Left renal pelvis (tissue), 4 donors: ENCODE measurements at places on chromosomes 2 and 18. TPM values are rescaled to one million over a fixed set of nuclear protein-coding genes. Genes with fewer than 3 reads are reported as not detected.

DNA sequence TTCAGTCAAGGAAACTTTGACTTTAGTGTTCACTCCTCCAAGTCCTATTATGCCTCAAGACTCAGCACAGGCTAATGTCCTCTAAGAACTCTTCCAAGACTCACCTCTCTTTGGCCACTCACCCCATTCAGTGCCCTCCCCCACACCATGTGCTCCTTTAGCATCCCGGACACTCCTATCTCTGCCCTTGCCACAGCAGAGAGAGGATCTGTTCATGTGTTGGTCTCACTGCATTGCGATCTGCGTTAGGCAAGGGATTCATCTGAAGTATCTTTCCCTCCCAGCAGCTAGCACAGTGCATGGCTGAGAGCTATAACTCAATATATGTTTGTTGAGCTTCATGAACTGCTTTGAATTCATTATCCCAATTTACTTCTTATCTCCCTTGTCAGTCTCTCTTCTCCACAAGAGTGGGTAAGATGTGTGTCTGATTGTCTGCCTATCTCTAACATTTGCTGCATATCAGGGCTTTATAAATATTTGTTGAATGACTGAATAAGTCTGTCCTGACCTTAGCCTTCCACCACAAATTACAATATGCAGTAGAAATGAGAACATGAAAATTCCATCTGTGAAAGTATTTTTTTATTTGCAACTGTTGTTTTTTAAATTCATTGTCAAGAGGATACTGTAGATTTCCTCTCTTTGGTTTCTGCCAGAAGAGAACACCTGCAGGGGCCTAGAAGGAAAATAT is 179.9 kb upstream of the NCKAP5 start:
- no peak for DNase-seq

REG3A gene
- polyA plus RNA-seq, result not detected

TMX3 gene
- polyA plus RNA-seq, result 64.9 TPM

- DNase-seq, result no peak
Measured at GRCh38 chr2:104826016-104826415, 27.9 kb upstream of the POU3F3 start.

GRCh38 chr2:107006836-107007235 is 120.9 kb upstream of the ST6GAL2 start:
- DNase-seq, result no peak

GRCh38 chr2:226788881-226789490 is 10.6 kb downstream of the IRS1 start:
- DNase-seq, result no peak

- no peak for DNase-seq
Measured at GRCh38 chr2:176891105-176891504, 321.5 kb upstream of the HNRNPA3 start.

GRCh38 chr2:128317181-128317898 is 1.3 kb downstream of the HS6ST1 start:
- DNase-seq, result no peak

GRCh38 chr2:207176247-207176646 is 10.5 kb upstream of the KLF7 start:
- no peak for DNase-seq

DNA sequence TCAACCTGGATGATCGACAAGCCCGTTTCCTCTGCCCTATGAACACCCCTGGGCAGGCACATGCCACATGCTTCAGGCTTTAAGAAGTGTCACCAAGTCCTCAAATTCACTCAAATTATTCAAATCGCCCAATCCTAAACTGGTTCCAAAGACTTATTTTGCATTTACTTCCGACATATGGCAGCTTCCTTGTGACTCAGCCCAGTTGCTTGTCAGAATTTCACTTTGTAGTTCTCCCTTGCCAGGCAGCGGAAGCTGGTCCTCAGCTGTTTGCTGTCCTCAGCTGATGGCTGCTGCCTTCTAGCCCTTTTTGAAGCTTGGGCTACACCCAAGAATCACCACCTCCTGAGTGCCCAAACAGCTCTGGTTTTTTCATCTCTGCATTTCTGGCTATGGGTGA is 105.4 kb upstream of the LMAN1 start:
- no peak for DNase-seq

- DNase-seq, result no peak
Measured at GRCh38 chr2:197293252-197294007, 17.1 kb downstream of the ANKRD44 start.

GRCh38 chr18:77108821-77109647 is 23.5 kb downstream of the MBP start:
- DNase-seq, result no peak

GRCh38 chr18:32156855-32157254 is 33.0 kb upstream of the MEP1B start:
- DNase-seq, result no peak

GRCh38 chr2:7852546-7852945 is 829.3 kb upstream of the ID2 start:
- no peak for DNase-seq

CCNT2 gene
- 50.8 TPM for polyA plus RNA-seq

YES1 gene
- polyA plus RNA-seq, result 85.7 TPM

DNA sequence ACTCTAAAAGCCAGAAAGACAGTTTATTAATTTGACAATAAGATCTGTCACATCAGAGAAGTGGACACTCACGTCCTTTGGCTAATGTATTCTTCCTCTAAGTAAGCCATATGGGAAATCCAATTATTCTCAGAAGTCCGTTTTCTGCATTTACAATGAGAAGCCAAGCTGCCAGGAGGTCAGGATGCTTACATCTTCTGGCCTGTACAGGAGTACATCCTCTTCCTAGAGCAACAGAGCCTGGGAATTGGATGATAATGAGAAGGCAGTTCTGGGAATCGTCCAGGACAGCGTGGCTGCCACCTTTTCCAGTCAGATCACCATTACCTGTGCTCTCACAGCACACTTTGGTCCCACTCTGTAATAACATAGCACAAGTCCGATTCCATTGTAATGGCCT is 5.2 kb downstream of the RAPGEF4 start:
- DNase-seq, result no peak

SESTD1 gene
- polyA plus RNA-seq, result 66.2 TPM

RUFY4 gene
- 0.50 TPM for polyA plus RNA-seq

GRCh38 chr18:50820901-50821520 is 1.2 kb upstream of the MRO start:
- DNase-seq, result no peak

- no peak for DNase-seq
Measured at GRCh38 chr2:122390406-122390805, 635.0 kb downstream of the TSN start.

ZNG1B gene
- 58.5 TPM for polyA plus RNA-seq

- no peak for DNase-seq
Measured at GRCh38 chr2:211367293-211367692, 810.9 kb downstream of the CPS1 start.

DNA sequence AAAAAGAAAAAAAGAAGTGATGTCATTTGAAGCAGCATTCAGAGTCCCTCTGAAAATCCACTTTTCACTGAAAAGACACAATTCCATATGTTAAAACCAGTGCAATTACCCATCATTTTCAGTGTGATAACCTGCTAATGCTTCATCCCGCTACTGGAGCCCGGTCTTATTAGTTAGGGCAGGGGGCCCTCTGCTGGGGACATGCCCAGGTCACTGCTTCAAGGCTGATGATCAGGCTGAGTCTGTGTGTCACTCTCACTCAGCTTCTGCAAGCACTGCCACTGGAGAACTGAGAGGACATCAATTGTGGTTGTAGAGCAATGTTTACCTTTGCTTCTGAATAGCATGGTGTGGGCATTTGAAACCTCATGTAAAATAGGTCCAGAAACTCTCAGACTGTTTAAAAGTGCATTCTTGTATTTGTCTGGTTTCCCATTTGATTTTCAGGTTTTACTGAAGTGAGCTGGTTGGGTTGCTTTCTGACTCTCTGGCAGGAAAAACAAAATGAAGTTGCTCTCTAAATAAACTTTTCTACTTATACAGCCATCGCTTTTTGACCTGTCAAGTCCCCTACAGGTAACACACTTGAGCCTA is 49.2 kb upstream of the NXPH2 start:
- DNase-seq, result no peak

GRCh38 chr18:51514128-51514527 is 316.6 kb upstream of the MEX3C start:
- DNase-seq, result no peak

- no peak for DNase-seq
Measured at GRCh38 chr2:70203086-70203485, 12.3 kb upstream of the C2orf42 start.

GRCh38 chr18:29749704-29750103 is 1292.8 kb downstream of the DSC3 start:
- DNase-seq, result no peak

- DNase-seq, result no peak
Measured at GRCh38 chr2:142872882-142873724, 4.4 kb upstream of the KYNU start.

GRCh38 chr2:197954328-197954727 is 149.9 kb downstream of the PLCL1 start:
- no peak for DNase-seq

OTOS gene
- polyA plus RNA-seq, result 0.33 TPM

- no peak for DNase-seq
Measured at GRCh38 chr2:164039270-164039669, 303.5 kb upstream of the FIGN start.

SH2D6 gene
- 0.27 TPM for polyA plus RNA-seq

UNC80 gene
- 1.4 TPM for polyA plus RNA-seq

POMC gene
- polyA plus RNA-seq, result 5.6 TPM

SCYGR4 gene
- 0.10 TPM for polyA plus RNA-seq

GRCh38 chr2:144507441-144508171 is 12.3 kb downstream of the ZEB2 start:
- DNase-seq, result no peak
